ENCODE measurements at places on chromosomes 3 and 15.

DNA sequence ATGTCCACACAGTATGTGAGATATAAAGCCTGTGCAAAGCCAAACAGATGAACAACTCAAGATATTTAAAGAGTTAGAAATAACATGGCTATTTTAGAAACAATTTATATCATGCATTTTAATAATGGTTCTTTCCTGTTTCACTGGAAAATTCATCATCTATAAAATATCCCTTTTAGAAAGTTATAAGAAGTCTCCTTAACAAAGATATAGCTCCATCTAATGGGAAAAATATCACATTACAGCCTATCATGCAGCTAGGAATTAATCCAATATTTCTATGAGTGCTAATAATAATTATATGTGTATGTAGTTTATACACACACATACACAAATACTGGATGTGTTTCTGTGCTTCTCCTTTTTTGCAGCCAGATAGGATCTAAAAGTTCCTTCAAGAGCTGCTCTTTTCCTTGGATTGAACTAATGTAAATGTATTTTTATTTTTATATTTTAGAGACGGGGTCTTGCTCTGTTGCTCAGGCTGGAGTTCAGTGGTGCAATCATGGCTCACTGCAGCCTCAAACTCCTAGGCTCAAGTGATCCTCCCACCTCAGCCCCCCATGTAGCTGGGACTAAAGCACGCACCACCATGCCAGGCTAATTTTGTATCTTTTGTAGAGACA lies 21.6 kb downstream of the RPL22L1 start:
- DNase-seq: no peak

GRCh38 chr15:64130159-64130558 lies 21.4 kb upstream of the SNX22 start:
- no peak for DNase-seq

GRCh38 chr15:91974321-91974720 lies 120.8 kb downstream of the SLCO3A1 start:
- DNase-seq: no peak

- no peak for DNase-seq
Observed at GRCh38 chr3:182392182-182392937, 400.9 kb upstream of the ATP11B start.

DNA sequence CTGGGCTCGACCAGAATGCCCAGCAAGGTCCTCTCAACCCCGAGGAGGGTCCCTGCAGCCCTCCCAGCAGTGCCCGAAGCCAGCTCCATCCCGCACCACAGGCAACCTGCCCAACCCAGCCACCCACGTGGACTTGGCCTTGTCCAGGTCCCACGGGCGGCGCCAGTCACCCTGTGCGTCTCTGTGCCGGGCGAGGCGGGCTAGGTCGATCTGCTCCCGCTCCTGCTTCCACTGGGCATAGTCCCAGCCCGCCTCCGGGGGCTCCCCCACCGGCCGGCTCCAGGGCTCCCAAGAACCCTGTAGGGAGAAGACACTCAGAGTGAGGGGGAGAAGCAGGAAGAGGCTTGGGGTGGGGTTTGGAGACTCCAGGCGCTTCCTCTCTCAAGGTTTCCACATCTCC lies 3.1 kb downstream of the CCDC9B start:
- DNase-seq: no peak

GRCh38 chr3:16279010-16279801 lies 14.2 kb downstream of the OXNAD1 start:
- no peak for DNase-seq

GRCh38 chr3:186988806-186989205 lies 58.5 kb downstream of the ST6GAL1 start:
- DNase-seq: no peak

DNA sequence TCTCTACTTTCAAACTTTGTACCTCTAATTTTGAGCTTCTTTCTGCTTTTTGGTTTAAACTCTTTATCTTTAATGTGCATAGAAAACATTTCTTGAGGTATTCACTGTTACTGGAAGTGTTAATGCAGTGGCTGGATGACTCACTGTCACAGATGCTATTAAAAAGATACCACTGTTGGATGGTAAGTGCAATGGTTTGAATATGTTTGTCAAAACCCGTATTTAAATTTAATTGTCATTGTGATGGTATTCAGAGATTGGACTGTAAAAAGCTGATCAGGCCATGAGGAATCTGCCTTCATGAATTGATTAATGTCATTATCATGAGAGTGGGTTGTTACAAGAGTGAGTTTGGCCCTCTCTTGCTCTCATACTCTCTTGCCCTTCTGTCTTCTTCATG lies 70.6 kb downstream of the AP4E1 start:
- no peak for DNase-seq
